A673 (cell line): ENCODE measurements at places on chromosomes 13 and 19. TPM values are rescaled to one million over a fixed set of nuclear protein-coding genes. Genes with fewer than 3 reads are reported as not detected.
A peak's percentile ranks its signal among the peaks of the same experiment; 100 is the strongest.

The MCEMP1 gene
- 4.0 and 4.1 TPM in 2 replicates for total RNA-seq

The SERP2 gene
- 0.69 and 1.5 TPM in 2 replicates for total RNA-seq

DNA sequence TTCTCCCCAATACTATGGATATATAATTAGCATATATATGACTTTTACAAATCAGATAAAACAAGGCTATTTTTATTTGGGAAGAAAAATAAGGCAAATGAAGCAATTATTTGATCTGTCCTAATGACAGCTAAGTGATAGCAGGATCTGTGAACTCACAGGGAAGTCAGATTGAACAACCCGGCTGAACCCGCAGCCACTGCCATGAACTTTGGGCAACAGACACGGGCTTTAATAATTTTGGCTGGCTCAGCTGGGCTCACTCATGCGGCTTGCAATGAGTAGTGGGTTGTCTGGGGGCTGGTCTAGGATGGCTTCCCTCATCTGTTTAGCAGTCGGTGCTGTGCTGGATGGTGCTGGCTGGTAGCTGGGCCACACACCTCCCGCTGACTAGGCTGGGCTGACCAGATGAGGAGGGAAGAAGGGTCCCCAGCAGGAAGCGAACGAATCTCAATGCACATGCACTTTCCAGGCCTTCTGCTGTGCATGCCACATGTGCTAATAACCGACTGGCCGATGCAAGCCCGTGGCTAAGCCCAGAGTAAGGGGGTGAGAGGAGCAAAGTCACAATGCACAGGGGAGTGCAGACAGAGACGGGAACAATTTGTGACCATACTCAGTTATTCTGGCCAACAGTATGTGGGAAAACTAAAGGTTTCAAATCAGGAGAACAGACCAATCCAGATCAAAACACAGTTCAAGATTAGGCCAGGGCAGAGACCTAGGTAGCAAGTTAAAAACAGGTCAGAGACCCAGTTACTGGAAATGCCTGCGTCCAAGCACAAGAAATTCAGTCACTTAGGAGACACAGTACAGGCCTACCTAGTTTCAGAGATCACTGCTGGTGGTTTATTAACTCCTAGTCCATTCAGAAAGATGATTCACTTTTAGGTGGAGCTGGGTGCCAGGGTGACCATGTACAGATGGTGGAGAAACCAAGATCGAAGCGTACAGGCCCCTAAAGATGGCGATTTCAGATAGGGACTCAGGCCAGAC, 22.3 kb downstream of the CRYL1 start:
- no peak for DNase-seq

GRCh38 chr13:86757236-86757978, 913.8 kb upstream of the SLITRK5 start:
- no peak for DNase-seq

- peak; percentile 77 for DNase-seq
Measured at GRCh38 chr19:46787331-46788261, 798 bp downstream of the SLC1A5 start.

DNA sequence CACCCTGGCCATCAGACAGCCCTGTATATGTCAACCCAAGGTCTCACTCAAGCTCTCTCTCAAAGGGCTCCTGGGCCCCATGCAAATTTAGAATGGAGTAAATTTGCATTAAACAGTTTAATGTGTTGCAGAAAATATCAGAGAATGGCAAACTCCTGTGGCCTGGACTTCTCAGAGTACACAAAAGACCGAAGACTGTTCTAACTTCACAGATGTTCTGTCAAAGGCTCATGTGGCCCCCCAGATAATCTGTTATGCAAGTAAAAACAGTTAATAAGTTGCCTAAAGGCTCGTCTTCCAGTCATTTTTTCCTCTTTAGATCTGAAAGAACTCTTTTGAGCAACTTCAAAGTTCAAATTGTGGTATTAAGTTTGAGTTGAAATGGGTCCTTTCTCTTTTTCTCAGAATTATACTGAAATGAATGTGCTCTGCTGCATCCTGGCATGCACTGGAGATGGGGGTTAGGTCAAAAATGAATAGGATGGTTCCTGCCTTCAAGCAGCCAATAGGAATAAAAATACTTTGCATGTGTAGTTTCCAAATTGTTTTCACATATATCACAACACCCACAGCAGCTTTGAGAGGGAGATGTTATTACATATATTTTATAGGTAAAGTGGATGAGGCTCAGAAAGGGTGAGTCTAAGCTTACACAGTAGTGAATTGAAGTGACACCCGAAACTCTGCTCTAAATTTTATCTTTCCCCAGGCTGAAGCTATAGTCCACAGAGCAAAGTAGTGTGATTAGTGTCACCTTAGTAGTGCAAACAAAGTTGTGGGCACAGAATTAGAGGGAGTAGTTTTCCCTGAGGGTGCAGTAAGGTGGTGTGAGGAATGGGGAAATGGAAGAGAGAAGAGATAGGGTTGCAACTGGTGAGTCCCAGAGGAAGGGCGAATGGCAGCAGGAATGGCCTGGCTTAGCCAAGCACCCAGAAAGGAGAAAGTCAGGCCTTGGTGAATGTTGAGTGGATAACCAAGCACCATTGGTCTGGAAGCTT, 205.0 kb upstream of the RFC3 start:
- no peak for DNase-seq

DNA sequence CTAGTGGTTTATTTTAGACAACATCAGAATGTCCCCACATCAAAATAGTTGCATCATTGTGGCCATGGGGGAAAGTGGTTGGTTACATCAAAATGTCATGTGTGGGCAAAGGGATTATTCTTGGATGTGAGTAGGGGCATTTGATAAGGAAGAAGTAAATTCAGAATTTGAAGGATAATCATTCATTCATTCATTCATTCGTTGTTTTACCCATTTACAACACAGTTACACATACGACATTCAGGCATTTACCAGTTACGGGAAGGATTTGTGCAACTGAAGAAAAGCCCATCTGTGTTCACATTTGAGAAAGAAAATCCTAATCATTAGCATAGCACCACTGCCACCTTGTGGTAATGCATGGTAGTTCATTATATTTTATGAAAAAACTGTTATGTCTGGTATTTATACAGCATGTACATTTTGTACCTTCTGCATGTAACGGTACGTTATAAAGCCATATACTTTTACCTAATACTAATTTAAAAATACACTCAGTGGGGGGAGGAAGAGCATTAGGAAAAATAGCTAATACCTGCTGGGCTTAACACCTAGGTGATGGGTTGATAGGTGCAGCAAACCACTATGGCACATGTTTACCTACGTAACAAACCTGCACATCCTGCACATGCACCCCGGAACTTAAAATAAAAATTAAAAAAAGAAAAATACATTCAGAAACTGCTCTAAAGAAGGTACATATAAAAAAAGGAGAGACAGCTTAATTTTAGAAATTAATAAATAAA, 62.1 kb downstream of the DGKH start:
- peak; percentile 80 for DNase-seq

DNA sequence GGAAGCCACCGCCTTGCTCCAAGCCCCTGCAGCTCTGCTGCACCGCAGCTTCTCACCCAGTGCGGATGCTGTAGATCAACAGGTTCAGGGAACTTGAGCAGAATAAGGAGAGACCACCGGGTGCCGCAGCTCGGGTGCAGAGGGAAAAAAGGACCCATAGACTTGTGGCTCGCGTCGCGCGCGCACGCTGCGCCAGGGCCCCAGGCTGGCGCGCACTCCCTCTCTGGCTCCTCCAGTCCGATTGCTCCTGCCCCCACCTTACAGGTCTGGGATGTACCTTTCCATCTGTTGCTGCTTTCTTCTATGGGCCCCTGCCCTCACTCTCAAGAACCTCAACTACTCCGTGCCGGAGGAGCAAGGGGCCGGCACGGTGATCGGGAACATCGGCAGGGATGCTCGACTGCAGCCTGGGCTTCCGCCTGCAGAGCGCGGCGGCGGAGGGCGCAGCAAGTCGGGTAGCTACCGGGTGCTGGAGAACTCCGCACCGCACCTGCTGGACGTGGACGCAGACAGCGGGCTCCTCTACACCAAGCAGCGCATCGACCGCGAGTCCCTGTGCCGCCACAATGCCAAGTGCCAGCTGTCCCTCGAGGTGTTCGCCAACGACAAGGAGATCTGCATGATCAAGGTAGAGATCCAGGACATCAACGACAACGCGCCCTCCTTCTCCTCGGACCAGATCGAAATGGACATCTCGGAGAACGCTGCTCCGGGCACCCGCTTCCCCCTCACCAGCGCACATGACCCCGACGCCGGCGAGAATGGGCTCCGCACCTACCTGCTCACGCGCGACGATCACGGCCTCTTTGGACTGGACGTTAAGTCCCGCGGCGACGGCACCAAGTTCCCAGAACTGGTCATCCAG, 964 bp downstream of the PCDH17 start:
- DNase-seq: no peak
